ENCODE measurements at places on chromosomes 3 and 15.

- DNase-seq: no peak
These were observed 9.5 kb upstream of the NR2F2 start for GRCh38 chr15:96320703-96321638.

- DNase-seq: no peak
These were observed 10.5 kb upstream of the SCAANT1 start for GRCh38 chr3:63922491-63923199.

GRCh38 chr3:155712008-155712407, 32.9 kb downstream of the PLCH1 start:
- no peak for DNase-seq

DNA sequence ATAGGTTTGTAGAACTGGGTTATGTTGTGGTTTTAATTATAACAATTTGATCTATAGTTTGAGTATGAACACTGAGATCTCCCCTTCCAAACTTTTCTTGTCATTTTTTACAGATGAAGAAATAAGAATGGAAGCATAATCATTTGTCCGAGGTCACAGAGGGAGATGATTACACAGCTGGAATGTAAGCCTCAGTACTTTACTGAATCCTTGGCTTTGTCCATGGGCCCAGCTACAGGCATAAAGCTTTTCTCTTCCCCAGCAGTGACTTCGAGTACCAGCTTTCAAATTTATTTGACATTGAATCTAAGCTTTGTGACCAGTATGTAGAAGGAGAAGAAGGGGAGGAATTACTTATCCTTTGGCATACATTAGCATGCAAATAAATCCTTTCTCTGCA, 80.9 kb upstream of the DCBLD2 start:
- DNase-seq: no peak

GRCh38 chr3:118587037-118587741, 447.5 kb downstream of the IGSF11 start:
- DNase-seq: no peak

- DNase-seq: no peak
These were observed 133.1 kb upstream of the CBLB start for GRCh38 chr3:106001923-106002322.

DNA sequence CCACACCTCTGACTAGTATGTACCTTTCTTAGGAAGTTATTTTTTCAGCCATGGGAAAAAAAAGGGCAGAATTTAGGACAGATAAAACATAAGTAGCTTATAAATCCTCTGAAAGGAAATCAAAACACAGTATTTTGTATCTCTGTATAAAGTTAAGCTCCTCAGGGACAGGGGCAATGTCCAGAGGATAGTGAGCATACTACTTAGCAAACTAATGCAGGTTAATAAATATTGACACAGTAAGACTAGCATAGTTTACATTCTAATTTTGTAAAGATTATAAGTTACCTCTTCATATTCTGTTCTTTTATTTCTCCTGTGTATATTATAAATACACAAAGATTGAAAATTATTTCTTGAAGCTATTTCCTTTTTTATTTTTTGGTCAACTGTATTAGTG, 2.1 kb downstream of the UBE3A start:
- no peak for DNase-seq

GRCh38 chr3:71987828-71988227, 202.9 kb upstream of the PROK2 start:
- no peak for DNase-seq

- no peak for DNase-seq
These were observed 829 bp downstream of the RNF7 start for GRCh38 chr3:141738891-141739363.

- no peak for DNase-seq
These were observed 5.7 kb upstream of the EXOG start for GRCh38 chr3:38490281-38491030.

GRCh38 chr15:48898032-48898431, 20.1 kb downstream of the EID1 start:
- no peak for DNase-seq

DNA sequence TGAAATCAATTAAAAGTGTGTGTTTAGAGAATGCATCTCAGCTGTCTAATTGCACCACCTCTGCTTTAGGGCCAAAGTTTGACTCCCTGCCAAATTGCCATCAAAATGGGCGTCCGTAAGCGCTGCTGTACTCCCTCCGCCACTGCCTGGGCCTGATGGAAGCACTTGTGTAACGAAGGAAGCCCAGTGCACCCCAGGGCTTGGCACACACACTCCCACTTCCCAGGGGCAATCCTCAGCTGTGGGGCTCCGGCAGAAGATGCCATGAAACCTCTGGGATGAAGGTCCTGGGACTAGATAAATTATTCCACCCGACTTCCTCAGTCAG, 137.8 kb downstream of the RORA start:
- DNase-seq: no peak

GRCh38 chr3:56398659-56399058, 69.6 kb downstream of the ERC2 start:
- DNase-seq: no peak

- DNase-seq: no peak
These were observed 156.7 kb upstream of the TSC22D2 start for GRCh38 chr3:150251187-150252062.

- DNase-seq: peak; percentile 49
These were observed 82.0 kb upstream of the LMOD3 start for GRCh38 chr3:69204315-69204957.

- DNase-seq: no peak
These were observed 23.1 kb upstream of the BSN start for GRCh38 chr3:49531218-49531617.
